ENCODE measurements at places on chromosomes 5 and 9. TPM values are rescaled to one million over a fixed set of nuclear protein-coding genes. Genes with fewer than 3 reads are reported as not detected.

- no peak for DNase-seq
Observed at GRCh38 chr5:177515580-177515979, 1.2 kb downstream of the DDX41 start.

MYMK gene
- total RNA-seq, result not detected

GRCh38 chr5:32342656-32343055 lies 29.9 kb upstream of the MTMR12 start:
- DNase-seq, result no peak

DNA sequence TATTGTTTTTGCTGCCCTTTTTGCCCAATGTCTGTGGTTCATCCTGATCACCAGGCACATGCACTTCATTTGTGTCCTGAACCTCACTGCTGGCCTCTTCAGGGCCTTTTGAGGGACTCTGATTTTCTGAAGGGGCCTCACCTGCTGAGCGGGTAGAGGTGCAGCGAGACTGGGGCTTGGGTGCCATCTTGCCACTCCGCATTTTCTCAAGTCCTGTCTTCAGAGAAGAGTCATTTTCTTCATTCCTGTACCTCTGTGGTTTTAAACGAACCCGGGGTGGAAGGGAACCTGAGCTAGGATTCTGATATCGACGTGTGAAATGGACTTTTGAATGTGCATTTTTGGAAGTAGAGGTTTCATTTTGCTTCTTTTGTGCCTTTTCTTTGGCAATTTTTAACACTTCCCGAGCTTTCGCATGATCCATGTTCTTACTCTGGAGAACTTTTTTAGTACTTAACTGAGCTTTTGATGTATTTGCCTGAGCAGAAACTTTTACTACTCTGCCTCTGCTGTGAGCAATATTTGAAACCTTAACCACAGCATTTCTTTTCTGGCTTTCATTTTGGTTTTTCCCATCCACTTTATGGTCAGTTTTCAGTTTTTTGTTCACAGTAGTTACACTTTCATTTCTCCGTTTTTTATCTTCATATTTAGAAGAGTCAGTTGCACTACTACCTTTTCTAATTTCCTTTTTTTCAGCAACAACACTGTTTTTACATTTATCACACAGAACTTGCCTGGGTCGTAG lies 26.1 kb downstream of the PWWP2A start:
- DNase-seq, result no peak

DNA sequence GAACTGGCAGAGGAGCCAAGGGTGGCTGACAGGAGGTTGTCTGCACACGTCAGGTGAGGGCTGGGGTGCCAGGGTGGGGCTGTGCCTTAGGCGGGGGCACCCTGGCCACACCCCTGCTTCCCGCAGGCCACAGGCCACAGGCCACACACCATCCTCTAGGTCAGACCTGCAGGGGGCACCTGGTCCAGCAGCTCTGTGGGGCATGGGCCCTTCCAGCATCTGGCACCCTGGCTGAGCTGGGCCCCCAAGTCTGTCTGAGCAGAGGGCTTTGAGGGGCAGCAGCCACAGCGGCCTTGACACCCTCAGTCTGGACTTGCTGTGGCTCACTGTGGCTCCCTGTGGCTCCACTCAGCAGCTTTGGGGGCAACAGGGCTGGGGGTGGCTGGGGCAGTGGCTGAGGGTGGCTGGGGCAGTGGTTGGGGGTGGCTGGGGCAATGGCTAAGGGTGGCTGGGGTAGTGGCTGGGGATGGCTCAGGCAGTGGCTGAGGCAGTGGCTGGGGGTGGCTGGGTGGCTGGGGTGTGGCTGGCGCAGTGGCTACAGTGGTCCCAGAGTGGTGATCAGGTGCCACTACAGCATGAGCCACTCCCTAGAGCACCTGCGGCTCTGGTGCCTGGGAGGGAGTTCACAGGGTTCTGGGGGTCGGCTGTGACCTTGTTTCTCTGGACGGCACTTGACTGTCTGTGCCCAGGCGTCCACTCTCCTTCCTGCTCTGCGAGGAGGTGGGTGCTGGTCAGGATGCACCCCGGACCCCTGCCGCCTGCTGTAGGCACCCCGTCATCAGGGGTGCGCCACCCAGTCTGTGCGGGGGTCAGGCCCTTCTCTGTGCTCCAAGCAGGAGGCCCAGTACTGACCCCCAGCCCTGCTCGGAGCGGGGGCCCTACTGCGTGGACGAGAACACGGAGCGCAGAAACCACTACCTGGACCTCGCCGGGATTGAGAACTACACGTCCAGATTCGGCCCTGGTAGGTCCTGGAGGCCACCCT lies 27.1 kb downstream of the NKD2 start:
- no peak for DNase-seq

GRCh38 chr9:70525519-70525918 lies 111.1 kb upstream of the KLF9 start:
- no peak for DNase-seq

CATSPER3 gene
- total RNA-seq, result not detected

PCDHB14 gene
- total RNA-seq, result 3.5 TPM

RGS7BP gene
- not detected for total RNA-seq

Data from renal cortical epithelial cell (primary cell).